Activated T-cell treated with anti-CD3 and anti-CD28 coated beads, Interleukin-2, amount 50 U/mL, for 48 hours (primary cell): ENCODE measurements at places on chromosomes 12 and 14.
A peak's percentile ranks its signal among the peaks of the same experiment; 100 is the strongest.

GRCh38 chr14:85535321-85535720, 5.4 kb downstream of the FLRT2 start:
- no peak for DNase-seq

DNA sequence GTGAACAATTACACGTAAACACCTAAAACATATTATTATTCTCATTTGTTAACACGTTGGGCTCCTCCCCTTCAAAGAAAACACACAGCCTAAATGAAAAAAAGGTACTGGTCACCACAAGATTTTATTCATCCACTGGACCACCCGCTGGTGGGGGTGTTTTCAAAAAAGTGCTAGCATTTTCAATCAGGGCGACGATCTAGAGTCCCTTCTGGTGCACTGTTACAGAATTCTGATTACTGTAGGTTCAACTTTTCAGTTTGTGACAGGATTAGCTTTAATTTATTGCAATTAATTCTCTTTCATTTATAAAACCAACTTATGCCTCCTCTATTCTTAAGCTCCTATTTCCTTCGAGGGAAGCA, 443 bp downstream of the MAGOHB start:
- DNase-seq, result peak; percentile 26

- DNase-seq, result peak; percentile 31
These were observed 1.7 kb downstream of the HSPA2 start for GRCh38 chr14:64541972-64542835.

GRCh38 chr14:31127690-31128089, 79.9 kb downstream of the HECTD1 start:
- no peak for DNase-seq

- DNase-seq, result no peak
These were observed 22.2 kb downstream of the P2RX7 start for GRCh38 chr12:121154793-121155375.

GRCh38 chr12:52947738-52948423, 1.0 kb upstream of the KRT18 start:
- no peak for DNase-seq

DNA sequence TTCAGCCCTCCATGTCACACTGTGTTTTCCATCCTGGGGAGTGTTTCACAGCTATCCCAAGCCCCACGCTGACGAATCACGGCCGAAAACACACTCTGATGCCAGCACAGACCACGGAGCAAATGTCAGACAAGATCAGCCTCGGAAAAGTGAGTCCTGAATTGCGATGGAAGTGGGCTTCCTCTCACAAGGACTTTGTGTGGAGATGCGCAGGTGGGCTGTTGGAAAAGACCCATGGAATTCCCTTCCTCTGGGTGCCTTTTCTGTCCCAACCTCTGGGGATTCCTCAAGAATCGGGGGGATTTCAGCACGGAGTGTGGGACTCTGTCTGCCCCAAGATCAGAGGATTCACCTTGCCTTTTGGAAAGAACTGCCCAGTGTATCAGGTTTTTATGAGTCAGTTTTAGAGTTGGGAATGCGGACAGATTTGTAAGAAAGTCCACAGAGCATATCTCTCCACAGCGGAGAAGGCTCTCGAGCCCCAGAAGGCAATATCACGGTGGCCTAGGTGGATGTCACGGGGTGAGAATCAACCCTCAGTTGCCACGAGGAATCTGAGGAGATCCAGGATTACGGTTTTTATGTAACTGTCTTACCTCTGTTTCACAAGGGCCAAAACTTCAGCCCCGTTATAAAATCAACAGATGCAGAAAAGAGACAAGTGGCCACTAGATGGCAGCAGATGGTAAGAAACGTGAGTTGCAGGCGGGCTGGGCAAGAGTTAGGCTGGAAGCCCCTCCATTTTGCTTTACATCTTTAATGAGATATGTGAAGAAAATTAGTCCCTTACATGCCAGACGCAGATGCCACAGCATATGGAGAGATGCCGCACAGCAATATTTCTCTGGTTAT, 201.9 kb downstream of the DAD1 start:
- DNase-seq, result no peak

DNA sequence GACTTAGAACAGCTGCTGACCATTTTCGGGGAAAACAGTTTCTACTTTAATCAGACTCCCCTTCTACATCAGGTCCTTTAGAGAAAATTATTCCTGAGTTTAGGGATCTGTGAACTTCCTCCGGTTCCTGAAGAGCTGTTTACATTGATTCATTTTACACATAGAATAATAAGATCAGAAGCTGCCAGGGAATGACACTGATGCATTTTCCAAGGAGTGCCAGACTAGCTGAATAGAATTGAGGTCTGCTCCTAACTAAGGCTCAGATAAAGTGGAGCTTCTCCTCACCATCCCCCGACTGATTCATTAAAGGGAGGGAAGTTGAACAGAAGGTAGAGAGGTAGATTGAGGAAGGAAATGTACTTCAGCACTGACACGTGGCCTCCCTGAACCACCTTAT, 41.9 kb upstream of the PSMA6 start:
- no peak for DNase-seq

DNA sequence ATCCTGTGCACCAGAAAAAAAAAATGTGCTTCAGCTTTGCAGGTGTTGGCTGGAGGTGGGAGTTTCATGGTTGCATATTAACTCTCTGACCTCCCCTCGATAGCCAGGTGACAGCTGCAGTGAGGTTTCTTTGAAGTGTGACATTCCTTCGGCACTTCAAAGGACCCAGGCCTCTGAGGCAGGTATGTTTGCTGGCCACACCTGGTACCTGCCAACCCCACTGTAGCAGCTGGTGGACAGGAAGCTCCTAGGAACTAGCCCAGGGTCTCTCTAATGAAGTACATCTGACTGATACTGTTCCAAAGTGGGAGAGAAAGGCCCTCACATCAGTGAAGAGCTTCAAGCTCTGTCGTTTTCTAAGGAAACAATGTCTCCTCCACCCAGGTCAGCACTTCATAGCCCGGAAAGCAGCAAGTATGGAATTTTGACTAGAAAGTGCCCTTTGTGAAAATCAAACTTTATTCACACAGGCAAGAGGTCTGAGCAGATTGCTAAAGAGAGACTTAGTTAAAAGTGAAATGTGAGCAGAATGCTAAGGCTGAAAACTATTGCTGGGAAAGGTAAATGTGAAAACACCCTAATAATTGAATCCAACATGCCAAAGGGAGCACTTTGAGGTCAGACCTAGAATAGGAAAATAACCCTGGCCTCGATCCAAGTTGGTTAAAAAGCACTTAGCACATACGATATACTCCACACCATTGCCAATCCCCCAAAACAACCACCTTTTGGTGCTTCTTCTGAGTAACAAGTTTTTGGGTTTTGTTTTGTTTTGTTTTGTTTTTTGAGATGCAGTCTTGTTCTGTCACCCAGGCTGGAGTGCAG, 71.3 kb downstream of the PHLDA1 start:
- DNase-seq, result no peak

DNA sequence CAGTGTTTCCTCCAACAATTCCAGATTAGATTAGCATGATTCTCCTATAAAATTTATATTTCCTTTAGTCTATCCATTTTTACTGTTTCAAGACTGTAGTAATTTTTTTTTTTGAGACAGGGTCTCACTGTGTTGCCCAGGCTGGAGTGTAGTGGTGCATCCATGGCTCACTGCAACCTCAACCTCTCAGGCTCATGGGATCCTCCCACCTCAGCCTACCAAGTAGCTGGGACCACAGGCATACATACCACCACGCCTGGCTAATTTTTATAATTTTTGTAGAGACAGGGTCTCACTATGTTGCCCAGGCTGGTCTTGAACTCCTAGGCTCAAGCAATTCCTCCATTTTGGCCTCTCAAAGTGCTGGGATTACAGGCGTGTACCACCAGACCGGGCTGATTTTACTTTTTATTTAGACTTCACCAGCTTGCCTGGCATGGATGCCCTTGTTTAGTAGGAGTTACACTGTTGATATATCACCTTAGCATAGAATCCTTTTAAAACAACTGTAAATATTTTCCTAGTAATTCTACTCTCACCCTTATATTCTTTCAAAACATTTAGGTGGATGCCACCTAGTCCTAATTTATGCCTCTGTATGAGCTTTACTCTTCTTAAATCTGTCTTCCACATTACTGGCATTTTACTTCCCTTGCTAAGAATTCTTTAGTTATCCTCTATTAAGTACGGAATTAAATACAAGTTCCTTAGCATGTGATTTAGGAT, 55.8 kb upstream of the LIMA1 start:
- DNase-seq, result no peak

- DNase-seq, result no peak
These were observed 14.5 kb upstream of the FLVCR2 start for GRCh38 chr14:75563931-75564330.

DNA sequence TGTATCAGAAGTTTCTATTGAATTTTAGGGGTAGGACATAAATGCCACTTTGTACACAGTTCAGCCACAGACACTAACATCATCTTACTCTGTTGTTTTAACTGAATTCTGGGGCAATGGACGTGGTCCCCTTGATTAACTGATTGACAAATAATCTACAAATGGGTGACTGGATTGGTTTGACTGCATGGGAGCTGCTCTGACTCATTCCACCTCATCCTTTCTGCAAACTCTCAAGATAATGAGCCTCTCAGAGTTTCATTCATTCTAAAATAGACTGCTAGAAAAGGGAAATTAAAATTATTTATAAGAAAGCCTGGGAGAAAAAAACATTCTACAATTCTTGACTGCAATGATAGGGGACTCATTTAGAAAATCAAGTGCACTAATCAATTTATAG, 570.4 kb upstream of the SEL1L start:
- DNase-seq, result no peak

DNA sequence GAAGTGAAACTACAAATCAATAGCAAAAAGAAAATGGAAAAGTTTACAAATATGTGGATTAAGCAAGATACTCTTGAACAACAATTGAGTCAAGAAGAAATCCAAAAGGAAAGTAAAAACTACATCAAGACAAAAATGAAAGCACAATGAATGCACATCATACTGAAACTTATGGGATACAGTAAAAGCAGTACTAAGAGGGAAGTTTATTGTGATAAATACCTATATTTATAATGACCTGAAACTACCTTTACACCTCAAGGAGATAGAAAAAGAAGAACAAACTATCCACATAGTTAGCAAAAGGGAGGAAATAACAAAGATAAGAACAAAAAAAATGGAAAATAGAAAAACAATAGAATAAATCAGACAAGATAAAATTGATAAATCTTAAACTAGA, 375.0 kb downstream of the TRHDE start:
- DNase-seq, result no peak

- DNase-seq, result no peak
These were observed 59.5 kb upstream of the DUSP6 start for GRCh38 chr12:89411846-89412245.

- no peak for DNase-seq
These were observed 161.7 kb upstream of the PLEKHA5 start for GRCh38 chr12:18967814-18968213.

DNA sequence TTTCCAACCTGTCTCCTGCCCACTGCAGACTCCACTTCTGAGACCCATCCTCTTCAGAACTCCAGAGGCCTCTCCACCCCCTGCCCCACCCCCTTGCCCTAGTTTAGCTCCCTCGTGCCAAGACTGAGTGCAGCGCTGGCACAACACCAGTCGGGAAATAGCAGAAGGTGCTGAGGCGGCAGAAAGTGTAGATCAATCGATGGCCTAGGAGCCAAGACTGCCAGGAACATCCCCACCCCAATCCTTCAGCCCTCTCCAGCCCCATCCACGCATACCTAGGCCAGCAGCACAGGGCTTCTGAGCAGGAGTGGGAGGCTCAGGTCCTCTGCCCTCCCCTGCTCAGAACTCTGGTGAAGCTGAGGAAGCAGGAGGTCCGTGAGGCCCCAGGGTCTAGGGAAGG, 1.1 kb downstream of the CPNE6 start:
- no peak for DNase-seq
